ENCODE measurements at places on chromosomes 2 and 18.

GRCh38 chr2:68157002-68157401 is 686 bp upstream of the PNO1 start:
- DNase-seq = no peak

- DNase-seq = no peak
Observed at GRCh38 chr2:151841047-151841424, 12.8 kb upstream of the ARL5A start.

- no peak for DNase-seq
Observed at GRCh38 chr18:32906506-32907310, 133.9 kb upstream of the KLHL14 start.

- no peak for DNase-seq
Observed at GRCh38 chr2:168375195-168375798, 80.8 kb upstream of the CERS6 start.

DNA sequence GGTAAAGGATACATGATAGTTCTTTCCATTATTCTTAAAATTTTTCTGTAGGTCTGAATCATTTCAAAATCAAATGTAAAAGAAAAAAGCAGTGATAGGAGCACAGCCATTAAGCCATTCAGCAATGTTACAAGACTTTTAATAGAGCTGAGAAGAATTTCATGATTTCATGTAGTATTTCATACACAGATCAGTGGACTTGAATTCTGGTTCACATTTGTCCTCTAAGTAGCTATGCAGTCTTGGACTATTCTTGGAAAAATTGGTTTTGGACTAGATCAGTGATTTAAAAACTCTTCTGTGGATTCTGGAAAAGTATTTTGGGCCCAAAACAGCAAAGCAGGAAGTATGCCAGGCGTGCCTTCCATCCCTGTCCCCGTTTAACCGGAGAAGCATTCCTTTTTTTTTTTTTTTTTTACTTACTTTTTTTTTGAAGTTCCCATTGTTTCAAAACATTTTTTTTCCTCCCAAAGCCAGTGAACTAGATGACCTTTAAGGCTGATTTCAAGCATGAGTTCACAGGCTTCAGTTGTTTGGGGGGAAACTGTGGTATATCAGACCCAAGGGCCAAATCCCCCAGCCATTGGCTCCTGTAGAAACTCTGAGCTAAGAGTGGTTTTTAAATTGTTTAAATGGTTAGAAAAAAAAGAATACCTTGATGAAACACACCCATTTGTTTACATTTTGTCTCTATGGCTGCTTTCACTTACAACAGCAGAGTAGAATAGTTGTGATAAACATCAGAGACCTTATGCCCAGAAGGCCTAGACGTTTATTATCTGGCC is 17.5 kb upstream of the POLI start:
- no peak for DNase-seq

GRCh38 chr2:101790857-101791256 is 93.3 kb downstream of the MAP4K4 start:
- DNase-seq = no peak

DNA sequence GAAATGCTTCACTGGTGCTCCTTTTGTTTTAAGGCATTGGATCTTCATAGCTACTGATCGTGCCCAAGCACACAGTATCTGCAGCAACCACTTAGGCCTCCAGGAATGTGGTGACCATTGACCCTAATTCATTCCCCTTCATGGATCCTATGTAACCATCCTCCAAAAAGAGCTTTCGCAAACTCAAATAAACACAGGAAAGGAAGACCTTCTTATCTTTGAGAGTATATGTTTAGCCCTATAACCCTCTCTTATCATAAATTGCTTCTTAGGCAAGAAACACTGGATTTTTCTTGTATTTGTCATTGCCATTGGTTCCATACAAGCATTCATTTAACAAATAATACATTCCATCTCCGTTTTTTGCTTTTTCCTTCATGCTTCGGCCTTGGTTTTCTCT is 4.1 kb upstream of the TTR start:
- DNase-seq = no peak

GRCh38 chr2:242052421-242052820 is 182.9 kb downstream of the RTP5 start:
- DNase-seq = no peak

DNA sequence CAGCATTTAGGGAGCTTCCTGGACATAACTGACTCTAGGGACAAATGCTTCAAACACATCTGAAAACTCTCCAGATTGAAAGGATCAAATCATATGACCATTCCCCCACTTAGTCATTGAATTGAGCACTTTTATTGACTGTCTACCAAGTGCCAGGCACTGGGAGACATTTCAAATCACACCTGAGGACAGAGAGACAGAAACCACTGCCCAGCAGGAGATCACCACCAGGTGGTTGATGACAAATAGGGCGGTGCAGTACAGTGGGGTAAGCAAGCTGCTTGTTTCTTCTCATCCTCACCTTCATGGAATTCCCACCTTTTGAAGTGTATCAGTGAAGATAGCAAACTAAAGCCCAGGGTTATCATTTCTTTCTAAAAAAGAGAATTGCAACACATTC is 19.0 kb upstream of the CXCR4 start:
- DNase-seq = no peak

DNA sequence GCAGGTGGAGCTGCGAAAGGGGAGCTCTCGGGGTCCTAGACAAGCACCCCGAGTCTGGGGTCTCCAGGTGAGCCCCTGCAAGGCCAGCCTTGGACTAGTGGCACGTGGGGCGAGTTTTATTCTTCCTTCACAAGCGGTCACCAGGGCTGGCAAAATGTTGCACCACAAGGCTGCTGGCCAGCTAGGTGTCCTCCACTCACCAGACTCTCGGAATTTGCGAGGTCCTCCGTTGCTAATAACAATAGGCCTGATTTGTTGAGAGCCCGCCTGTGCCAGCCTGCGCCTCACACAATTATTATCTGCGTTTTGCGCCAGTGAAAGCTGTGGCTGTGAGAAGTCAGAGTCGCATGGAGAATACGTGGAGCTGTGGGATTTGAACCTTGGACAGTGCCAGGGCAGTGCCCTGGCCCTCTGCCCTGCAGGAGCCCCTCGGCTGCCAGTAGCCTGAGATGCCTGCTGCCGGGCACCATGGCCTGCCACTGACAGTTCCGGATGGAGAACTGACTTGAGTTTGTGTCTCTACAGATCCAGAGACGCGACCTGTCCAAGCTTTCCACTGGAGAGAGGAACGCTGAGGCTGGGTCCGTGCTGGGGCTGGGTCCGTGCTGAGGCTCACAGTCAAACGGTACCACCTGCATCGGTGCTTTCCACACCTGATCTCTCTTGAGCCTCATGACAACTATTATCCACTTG is 77.6 kb upstream of the ODC1 start:
- DNase-seq = no peak

GRCh38 chr18:44771956-44772917 is 91.5 kb downstream of the SETBP1 start:
- no peak for DNase-seq

- no peak for DNase-seq
Observed at GRCh38 chr18:13513021-13513420, 213.3 kb downstream of the FAM210A start.

GRCh38 chr2:64749446-64749845 is 95.7 kb upstream of the SERTAD2 start:
- DNase-seq = no peak

DNA sequence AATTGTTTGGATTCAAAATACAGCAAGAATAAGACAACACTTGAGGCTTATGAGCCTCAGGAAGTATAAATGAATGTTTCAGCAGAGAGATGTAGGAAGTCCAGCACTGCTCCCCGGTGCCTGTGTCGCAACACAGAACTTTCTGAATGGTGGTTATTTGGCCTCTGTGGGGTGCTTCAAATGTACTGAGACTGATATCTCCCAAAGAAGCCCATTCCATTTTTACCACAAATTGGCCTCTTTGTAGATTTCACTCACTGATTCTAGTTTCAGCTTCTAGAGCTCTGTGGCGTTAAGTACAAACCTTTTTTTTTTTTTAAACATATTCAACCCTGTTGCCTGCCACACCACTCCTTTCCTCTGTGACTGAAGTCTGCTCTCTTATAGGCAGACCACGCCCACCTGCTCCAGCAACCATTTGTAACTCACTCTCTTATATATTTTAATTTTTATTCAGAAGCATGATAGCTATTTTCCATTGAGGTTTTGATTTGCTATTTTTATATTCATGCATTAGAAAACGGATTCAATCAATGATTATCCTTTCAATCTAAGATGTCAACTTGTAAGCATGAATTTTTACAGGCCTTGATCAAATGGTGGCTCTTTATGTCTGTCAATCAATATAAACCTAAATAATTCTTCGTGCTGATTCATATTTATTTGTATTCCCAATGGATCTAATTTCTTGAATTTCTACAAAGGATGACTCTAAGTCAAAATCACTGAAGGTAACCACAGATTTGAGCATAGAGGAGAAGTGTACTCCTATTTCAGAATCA is 277.1 kb upstream of the CCDC68 start:
- no peak for DNase-seq

GRCh38 chr2:106189764-106190468 is 4.2 kb downstream of the UXS1 start:
- DNase-seq = no peak

GRCh38 chr2:29260142-29260772 is 145.0 kb downstream of the CLIP4 start:
- DNase-seq = no peak

DNA sequence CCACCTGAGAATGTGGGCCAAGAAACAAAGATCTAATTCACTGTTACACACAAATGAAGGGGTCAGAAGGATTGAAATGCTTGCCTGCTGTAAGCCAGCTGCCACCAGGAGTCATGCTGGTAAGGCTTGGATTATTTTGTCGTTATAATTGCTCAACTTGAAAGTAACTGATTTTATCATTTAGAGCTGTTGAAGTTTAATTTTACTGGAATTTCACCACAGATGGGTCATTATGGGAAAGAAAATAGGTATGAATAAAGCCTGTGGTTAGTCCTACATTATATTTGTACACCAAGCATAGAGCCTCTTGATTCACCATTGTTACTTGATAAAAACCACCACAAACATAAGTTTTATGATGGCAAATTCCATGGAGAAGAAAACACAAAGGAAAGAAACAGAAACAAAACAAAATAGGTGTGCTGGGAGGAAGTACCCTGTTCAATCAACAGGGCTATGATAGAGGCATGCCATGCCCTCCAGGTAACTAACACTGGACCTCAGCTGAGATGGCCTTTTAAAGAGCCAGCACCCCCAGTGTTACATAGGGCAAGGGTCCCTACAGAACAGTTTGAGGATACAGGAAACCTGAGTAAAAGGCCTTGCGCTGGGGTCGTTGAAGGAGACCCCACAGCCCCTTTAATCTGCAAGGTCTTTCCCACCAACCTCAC is 3.0 kb downstream of the CLEC4F start:
- DNase-seq = no peak

GRCh38 chr2:71560638-71561011 is 107.3 kb downstream of the DYSF start:
- DNase-seq = no peak

GRCh38 chr2:81249152-81249551 is 944.6 kb upstream of the LRRTM1 start:
- DNase-seq = no peak

DNA sequence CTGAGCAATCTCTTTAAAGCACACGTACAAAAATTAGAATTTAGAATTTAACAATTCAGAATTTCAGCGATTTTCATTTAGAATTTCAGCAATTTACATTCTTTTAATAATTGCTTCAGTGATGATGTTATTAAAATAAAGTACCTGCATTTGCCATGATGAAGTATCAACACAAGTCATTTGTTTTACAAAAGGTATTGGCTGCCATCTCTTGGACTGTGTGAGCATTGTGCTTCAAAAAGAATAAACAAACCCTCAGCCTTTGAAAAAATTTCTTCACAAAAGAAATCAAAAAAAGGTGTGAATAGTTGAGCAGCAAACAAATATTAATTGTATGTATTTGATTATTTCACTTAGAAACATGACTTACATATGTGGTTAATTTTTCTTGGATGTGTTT is 27.1 kb upstream of the ZC3H15 start:
- DNase-seq = no peak

GRCh38 chr2:120287183-120288015 is 34.7 kb downstream of the RALB start:
- no peak for DNase-seq

- DNase-seq = no peak
Observed at GRCh38 chr2:192139813-192140212, 54.9 kb downstream of the TMEFF2 start.

GRCh38 chr18:54260396-54261072 is 8.8 kb upstream of the POLI start:
- no peak for DNase-seq

- DNase-seq = no peak
Observed at GRCh38 chr2:15971831-15972522, 31.6 kb downstream of the MYCN start.

GRCh38 chr2:96146153-96146880 is 1.1 kb upstream of the DUSP2 start:
- DNase-seq = peak; percentile 92

- no peak for DNase-seq
Observed at GRCh38 chr2:80863147-80863714, 558.7 kb upstream of the LRRTM1 start.

DNA sequence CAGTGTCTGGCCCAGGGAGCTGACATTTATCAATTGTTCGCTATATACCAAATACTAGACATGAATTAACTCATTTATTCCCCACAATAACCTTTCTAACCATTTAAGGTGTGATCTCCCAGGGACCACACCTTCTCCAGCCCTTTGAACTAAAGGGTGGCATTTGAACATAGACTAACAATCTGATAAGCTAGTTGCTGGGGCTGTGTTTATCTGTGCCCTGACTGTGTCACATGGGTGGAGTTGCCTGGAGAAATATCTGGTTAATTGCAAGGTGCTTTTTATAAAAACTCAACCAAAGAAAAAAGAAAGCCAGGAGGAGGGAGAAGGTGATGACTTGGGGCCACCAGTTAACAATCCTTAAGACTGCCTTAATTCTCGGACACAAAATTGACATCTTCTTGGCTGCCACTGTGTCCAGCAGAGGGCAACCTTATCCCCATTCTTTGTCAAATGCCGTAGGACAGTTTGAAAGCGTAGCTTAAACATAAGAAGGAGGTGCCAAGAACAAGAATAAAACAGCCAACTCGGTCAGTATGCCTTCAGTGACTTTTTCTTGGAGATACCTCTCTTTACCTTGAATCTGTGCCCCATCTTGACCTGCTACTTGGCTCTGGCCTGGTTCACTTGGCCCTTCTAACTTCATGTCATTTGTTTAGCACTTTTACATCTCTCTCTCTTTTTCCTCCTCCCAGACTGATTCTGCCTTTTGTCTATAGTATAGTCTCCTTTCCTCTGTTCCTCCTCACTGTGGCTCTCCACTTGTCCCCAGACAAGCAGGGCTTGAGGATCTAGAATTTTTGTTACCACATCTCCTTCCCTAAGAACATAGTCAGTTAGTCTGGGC is 183.4 kb downstream of the MYO3B start:
- DNase-seq = peak; percentile 48

DNA sequence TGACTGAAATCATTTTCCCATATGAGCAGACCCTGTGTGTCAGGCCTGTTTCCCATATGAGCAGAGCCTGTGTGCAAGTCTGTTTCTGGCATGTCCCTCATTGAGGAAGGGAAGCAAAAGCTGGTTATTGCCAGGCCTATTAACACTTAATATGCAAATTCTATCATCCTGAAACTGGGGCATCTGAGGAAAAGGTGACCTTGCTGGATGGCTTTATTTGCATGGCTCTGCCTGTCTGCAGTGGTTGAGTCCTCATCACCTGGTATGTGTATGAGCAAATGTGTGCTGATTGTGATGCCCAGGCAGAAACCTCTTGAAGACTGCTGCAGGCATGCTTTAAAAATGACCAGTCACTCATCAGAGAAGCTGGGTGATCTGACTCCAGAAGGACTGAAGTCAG is 31.2 kb downstream of the EIF4E2 start:
- DNase-seq = no peak

GRCh38 chr18:66558773-66559172 is 45.1 kb downstream of the CDH19 start:
- DNase-seq = no peak
